Caki2 (cell line): ENCODE measurements at places on chromosomes 6 and 20.

- DNase-seq: no peak
These were observed 146.2 kb downstream of the DLL1 start for GRCh38 chr6:170144571-170145271.

GRCh38 chr6:122799916-122800686, 11.0 kb downstream of the SMPDL3A start:
- DNase-seq: no peak

DNA sequence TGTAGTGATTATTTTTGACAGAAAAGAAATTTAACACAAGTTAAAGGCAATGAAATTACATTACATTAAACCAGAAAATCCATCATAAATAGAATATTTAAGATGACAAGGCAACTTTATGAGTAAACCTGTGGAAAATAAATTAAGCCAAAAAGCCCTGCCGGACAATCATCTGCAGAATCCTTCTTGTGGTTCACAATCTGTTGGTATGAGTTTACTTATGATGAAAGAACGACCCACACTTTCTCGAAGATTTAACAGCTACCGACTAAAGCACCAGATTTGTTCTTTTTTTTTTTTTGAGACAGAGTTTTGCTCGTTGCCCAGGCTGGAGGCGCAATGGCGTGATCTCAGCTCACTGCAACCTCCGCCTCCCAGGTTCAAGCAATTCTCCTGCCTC, 21.4 kb downstream of the HDAC2 start:
- no peak for DNase-seq

- no peak for DNase-seq
These were observed 11.1 kb downstream of the YWHAB start for GRCh38 chr20:44896583-44896982.

DNA sequence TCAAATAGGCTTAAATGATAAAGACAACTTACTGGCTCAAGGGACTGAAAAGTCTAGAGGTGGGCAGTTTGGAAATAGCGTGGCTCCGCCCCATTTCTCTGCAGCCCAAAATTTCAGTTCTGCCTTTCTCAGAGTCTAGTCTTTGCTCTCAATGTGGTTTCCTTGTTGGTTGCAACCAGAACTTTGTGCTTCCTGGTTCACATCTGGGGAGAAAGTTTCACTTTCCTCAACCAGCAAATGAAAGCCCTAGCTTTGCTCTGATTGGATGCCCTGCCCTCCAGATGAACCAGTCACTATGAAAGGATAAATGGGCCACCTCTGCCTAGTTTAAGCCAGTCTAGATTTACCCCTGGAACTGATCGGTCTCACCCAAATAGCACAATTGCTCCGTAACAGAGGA, 14.9 kb downstream of the SYCP2L start:
- no peak for DNase-seq

GRCh38 chr6:28953585-28954258, 29.9 kb upstream of the TRIM27 start:
- peak; percentile 65 for DNase-seq
